Activated naive CD4-positive, alpha-beta T cell (primary cell): ENCODE measurements at places on chromosomes 12 and 14.

DNA sequence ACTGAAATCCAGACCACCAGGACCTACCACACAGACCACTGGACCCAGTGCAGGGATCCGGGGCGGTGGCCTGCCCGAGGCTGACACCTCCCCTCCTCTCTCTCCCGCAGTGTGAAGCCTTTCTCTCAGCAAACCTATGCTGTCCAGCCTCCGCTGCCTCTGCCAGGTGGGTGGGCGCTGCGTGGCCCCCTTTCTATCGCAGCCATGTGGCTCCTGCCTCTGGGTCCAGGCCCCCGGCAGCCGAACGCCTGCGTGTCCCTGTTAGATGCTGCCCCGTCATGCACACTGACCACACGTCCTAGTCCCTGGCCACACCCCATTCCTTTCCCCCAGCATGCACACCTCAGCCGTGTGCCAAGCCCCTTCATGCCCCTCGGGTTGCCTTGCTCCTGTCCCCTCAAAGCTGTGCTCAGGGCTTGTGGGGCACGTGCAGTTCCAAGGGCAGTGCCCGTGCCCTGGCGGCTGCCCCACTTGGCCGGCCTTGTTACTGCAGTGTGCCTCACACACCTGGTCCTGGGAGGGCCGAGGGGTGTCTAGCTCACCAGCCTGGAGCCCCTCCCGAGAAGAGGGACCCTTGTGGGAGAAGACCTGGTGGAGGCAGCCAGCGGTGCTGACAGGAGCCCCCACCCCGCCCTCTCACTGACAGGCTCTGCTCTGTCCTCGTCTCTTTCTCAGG lies 58.0 kb upstream of the TSPAN9 start:
- no peak for DNase-seq

- DNase-seq: no peak
Observed at GRCh38 chr14:56046546-56046945, 71.7 kb upstream of the PELI2 start.

DNA sequence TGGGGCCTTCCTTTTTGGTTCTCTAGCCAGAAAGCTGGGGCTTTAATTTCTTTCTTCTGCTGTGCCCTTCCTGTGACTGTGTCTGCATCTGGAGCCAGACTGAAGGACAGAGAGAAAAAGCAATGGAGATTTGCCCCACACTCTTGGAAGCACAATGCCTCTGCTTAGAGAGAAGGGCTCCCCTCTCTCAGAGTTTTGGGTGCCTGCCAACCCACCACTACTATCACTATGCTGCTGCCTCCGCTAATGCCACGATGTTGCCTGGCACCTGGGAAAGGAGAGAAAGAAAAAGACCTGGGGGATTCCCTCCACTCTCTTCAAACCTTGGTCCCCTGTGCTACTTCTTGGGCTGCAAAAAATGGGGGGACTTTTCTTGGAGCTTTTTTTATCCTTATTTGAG lies 52.6 kb downstream of the TMEM260 start:
- no peak for DNase-seq

- no peak for DNase-seq
Observed at GRCh38 chr14:90179809-90180779, 76.3 kb upstream of the PSMC1 start.

GRCh38 chr14:24313913-24314312 lies 2.6 kb downstream of the LTB4R start:
- DNase-seq: no peak

DNA sequence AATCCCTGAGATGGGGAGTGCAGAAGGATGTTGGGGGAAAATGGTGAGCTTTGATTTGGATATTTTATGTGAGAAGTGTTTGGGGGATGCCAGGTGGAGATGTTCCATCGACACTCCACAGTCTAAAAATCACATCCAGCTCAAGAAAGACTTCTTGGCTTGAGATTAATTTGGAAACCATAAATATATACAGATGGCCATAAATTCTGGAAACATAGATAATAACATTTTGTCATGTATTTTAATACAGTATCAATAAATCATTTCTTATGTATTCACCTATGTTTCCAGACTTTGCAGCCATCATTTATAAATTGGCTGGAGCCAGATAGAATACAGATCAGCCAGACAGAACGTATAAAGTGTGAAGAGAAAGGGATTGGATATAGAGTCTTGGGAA lies 245.5 kb upstream of the DDHD1 start:
- no peak for DNase-seq

DNA sequence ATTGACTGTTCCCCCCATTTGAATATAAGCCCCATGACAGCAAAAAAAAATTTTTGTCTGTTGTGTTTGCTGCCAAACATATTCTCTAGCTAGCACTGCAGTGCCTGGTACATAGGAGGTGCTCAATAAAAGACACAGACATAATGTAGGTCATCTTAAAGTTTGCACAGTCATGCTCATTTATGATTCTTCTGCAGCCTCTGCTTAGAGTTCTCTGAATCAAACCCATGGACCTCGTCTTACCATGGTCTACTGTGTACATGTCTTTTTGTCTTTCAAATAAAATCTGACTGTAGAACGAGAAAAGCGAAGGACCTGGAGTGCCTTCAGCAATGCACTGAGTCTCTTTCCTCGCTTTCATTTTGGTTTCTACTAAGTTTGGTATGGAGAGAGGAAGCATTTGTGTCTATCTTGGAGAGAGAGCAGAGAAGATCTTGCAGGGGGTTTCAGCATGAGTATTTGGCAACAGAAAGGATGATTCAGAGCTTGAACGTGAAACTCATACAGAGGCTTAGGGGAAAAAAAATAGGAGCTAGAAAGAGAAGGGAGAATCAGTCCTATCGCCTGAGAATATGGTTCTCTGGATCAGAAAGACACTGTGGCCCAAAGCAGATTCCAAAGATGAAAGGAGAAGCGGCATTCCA lies 38.8 kb upstream of the TMCC3 start:
- no peak for DNase-seq

GRCh38 chr14:49992901-49993339 lies 100.0 kb downstream of the ARF6 start:
- no peak for DNase-seq

DNA sequence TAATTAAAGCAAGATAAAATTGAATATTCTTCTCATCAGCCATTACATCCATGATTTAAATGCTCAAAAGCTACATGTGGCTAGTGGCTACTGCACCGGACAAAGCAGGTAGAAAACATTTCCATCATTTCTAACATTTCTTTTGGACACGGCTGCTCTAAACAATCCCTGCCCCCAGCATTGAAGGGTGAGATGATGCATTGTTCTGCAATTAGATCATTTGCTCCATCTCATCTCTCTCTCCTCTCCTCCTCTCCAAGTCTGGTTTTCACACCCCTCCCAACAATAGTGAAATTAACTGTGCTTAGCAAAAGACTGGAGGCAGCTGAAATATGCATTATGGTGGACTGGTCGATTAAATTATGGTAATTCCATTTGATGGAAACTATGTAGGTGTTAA lies 288.5 kb downstream of the KSR2 start:
- no peak for DNase-seq

DNA sequence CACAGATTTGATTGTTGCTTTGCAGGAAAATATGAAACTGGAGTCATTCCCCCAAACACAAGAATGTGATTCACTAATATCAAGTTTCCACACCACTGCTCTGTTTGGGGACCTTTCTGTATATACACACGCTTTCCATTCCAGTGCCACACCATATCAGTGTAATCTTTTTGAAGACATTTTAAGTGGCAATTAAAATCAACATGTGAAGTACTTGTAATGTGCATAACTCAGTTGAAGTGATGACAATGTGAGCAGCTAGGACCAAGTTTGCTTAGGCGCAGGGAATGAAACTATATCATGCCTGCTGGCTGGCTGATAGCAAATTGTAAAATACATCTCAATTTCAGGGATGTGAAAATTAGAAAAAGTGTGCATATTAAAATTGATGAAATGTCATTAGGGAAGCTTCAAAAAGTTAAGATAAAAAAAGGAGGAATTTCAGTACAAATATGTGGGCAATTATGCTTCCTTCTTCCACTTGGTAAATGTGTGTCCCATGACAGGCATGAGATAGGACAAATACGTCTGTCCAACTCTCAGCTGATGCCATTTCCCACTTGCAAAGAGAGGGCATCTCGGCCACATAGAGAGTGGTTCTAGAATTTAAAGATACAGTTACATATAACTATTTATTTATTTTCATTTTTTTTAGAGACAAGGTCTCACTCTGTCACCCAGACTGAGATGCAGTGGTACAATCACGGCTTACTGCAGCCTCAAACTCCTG lies 43.7 kb downstream of the HSPB8 start:
- no peak for DNase-seq

DNA sequence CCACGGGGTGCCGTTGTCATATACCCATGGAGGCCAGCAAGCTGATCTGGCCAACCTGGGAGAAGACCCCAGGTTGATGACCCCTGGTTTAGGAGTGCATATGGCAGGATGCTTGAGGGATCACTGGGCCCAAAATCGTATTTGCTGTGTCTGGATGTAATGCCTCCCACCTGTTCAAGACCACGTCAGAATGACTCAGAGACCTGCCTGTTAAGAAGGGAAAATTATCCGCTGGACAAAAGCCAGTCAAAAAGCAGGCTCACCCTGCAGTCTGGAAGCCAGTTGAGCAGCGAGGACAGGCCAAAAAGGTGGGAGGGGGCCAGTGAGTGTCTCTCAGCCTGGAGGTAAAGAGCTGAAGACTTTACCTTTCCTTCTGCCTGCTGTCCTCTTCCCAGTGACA lies 449.2 kb downstream of the DPF3 start:
- DNase-seq: no peak

GRCh38 chr12:214003-214741 lies at the start of gene SLC6A12:
SLC6A12 (minus strand) TSS chr12:214157; CDS start chr12:209986, 4,171 bp downstream.
- DNase-seq: no peak

- no peak for DNase-seq
Observed at GRCh38 chr12:108515916-108516315, 839 bp downstream of the FICD start.

DNA sequence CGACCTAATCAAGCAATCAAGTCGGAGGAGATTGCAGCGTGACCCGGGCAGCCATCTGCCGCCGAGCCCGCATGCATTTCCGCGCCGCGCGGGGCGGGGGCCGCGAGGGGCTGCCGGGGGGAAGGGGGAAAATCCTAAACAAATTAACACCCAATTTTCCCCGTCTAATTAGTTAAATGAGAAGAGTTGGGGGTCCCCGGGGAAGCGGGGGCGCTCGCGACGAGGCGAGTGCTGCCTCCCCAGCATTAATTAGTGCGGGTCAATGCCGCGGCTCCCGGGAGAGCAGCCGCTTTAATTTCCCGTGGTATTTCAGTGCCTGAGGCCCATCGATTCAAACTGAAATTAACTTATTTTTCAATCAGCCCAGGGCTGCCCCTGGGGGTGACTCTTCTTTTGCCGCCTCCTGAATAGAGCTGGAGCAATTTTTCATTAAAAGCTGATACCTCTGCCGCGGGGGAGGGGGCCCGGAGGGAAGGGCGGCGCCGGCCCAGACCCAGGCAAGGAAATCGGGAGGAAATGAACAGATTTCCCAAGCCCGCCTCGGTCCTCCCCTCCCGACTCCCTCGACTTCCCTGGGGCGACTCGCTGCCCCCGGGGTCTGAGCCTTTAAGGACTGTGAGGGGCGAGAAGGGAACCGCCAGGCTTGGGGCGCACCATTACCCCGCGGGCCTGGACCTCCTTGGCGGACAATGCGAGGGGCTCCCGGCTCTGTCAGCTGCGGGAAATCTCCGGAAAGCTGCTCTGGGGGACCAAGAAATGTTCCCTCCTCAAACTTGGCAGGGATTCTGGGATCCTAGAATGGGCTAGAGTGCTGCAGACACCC lies 18.9 kb downstream of the VSX2 start:
- DNase-seq: no peak

- DNase-seq: no peak
Observed at GRCh38 chr14:69068744-69069421, 84.0 kb downstream of the DCAF5 start.

- no peak for DNase-seq
Observed at GRCh38 chr14:72560331-72560730, 333.6 kb downstream of the DPF3 start.

DNA sequence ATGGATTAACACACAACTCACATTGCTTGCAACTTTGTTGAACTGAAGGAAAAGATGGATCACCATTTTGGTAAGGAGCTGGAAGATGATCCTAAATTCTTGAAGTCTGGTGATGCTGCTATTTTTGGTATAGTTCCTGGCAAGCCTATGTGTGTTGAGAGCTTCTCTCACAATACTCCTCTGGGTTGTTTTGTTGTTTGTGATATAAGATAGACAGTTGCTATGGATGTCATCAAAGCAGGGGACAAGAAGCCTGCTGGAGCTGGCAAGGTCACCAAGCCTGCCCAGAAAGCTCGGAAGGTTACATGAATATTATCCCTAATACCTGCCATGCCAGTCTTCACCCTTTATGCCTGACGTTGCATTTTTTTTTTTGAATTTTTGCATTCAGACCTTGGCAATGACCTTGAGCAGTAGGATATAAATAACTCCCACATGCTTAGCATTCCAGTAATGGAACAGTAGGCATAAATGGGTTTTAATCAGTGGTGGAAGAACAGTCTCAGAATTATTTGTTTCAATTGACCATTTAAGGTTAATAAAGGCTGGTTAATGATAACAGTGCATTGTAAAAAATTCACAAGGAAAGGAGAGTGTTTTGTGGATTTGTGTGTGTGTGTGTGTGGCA lies 129.0 kb upstream of the SEL1L start:
- DNase-seq: no peak

DNA sequence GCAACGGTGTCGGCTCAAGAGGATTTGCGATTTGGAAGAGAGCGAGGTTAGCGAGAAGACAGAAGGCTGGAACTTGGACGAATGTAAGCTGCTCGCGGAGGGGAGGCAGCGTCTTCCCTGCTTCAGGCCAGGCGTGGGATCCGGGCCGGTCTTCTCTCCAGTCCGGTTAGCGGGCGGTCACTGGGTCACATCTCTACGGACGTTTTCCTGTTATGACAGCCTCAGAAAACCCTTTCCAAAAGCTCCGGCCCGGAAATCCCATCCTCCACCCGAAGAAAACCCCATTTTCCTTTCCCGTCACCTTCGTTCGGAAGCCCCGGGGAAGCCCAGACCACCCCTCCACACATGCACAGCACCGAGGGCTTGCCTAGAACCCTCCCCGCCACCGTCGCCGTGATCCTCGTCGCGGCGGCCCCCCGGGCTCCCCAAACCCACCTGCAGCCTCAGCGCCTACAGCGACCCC lies 268 bp downstream of the NDUFB1 start:
- no peak for DNase-seq

DNA sequence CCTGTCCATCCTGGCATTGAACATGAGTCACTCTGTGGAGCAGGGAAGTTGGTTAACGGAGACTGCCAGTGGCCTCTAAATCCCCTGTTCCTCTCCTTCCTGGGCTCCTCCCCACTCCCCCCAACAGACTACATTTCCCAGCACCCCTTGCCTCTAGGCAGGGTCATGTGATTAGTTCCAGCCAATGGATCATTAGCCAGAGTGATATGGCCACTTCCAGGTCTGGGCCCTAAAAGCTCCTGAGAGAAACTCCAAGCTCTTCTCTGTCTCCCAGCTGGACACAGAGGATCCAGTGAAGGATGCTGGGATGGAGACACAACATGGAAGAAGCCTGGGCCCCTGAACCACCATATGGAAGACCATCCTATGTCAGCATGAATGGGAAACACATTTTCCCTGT lies 54.4 kb upstream of the RFLNA start:
- no peak for DNase-seq
